Heart right ventricle (tissue), 16 donors: ENCODE measurements at places on chromosomes 11 and 22. TPM values are rescaled to one million over a fixed set of nuclear protein-coding genes. Genes with fewer than 3 reads are reported as not detected.
A peak's percentile ranks its signal among the peaks of the same experiment; 100 is the strongest.

GRCh38 chr11:132944569-132944944 lies 587.7 kb downstream of the OPCML start:
- no peak for DNase-seq

DNA sequence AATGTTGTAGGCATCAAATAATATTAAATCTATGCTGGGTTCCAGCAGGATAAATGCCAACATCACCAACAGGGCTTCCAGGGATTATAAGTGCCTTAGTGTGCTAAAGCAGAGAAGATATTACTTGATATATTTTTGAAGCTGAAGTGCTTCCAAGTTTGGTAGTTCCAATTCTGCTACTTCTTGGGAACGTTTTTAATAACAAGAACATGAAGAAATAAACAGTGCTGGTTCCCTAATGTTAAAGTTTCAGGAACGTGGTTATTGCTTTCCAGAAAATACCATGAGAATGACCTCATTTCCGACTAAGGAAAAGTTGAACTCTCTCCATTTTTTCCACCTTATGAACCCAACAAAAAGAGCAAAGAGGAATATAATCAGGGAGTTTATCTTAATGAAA lies 4.6 kb upstream of the RNF185 start:
- no peak for DNase-seq

GRCh38 chr22:49585461-49586243 lies 242.0 kb downstream of the BRD1 start:
- no peak for DNase-seq

DNA sequence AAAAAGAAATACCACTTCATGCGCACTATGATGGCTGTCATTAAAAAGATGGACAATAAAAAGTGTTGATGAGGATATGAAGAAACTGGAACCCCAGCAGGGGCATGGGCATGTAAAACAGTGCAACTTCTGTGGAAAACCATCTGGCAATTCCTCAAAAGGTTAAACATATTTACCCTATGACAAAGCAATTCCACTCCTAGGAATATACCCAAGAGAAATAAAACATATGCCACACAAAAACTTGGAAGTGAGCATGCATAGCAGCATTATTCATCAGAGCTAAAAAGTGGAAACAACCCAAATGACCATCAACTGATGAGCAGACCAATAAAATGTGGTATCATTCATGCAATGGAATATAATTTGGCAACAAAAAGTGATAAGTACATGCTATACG lies 50.1 kb downstream of the LRRC32 start:
- DNase-seq: no peak

DNA sequence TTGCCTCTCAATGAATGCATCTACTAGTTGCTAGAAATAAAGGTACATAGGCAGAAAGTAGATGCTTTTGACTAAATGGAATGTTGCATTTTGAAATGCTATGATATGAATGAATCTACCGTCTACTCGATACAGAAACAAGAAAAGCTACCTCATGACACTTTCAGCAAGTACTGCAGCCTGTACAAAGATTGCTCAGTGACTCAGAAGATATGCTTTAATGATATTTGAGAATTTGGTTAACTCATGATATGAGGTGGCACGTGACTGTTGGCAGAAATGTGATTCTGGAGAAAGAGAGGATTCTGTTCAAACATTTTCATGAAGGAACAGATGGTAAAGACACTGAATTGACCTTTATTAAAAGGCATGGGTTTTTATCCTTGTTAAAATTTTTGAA lies 76.0 kb downstream of the HSD17B12 start:
- DNase-seq: no peak

Gene CDKN1C
- polyA plus RNA-seq: 50.3 TPM

DNA sequence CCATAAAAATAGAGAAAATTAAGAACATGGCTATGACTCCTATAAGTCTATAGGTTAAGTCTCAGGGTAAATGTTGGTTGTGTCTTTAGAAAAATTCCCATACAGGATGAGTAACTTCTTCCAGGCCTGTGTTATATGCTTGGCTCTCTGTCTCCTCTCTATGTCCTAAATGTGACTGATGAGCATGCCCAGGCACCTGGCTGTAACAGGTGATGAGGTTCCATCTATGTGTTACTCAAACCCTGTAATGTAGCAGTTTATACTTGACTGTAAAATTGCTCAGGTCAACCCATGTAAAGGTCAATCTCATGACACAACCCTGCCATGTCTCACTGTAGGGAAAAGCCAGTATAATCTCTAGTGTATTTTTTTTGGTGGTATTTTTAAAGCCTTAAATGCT lies 69.5 kb downstream of the PARVA start:
- DNase-seq: no peak

GRCh38 chr22:44120314-44120704 lies 60.4 kb upstream of the PARVG start:
- no peak for DNase-seq

DNA sequence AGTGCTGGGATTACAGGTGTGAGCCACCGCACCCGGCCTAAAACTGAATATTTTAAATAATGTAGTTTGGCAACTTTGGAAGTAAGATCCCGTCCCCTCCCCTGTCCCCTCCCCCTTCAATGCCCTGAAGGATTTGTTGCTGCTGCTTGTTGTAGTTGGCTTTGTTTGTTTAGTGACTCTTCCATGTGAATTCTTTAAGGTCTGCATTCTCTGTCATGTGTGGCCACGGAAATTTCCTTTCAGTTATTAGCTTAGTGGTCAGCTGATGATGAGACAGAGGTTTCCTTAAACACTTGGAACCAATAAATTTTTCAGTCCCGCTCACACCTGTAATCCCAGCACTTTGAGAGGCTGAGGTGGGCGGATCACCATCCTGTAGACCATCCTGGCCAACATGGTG lies 109.9 kb downstream of the MPPED1 start:
- DNase-seq: no peak

GRCh38 chr11:112127056-112127455 lies 36.8 kb downstream of the IL18 start:
- DNase-seq: no peak

DNA sequence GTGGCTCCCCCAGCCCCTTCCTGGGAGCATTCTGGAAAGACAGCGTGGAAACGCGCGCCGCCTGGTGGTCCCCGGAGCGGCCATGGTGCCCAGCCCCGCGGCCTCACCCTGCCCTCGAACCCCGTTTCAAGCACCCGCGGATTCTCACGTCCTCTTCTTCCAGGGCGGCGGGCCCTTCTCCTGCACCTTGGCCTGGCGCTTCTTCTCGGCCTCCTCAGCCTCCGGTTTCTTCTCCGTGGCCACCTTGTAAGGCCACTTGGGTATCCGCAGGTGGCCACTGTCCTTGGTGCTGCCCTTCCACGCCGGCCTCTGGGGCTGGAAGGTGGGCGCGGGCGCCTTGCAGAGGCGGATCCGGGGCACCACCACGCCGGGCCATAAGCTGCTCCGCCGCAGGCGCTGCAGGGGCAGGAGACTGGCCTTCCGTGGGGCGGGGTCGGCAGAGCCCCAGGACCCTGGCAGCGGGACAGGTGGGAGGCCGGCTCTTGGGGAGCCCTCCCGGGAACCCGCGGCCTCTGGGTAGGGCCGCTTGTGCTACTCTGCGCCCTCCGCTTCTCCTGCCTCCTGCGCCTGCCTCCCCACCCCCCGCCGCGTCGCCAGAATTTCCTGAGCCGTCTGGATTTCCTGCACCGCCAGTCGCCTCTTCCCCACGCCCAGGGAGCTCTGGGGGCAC lies 83.4 kb downstream of the TRIM51G start:
- DNase-seq: no peak

Gene PKDREJ
- 0.01 TPM for polyA plus RNA-seq

DNA sequence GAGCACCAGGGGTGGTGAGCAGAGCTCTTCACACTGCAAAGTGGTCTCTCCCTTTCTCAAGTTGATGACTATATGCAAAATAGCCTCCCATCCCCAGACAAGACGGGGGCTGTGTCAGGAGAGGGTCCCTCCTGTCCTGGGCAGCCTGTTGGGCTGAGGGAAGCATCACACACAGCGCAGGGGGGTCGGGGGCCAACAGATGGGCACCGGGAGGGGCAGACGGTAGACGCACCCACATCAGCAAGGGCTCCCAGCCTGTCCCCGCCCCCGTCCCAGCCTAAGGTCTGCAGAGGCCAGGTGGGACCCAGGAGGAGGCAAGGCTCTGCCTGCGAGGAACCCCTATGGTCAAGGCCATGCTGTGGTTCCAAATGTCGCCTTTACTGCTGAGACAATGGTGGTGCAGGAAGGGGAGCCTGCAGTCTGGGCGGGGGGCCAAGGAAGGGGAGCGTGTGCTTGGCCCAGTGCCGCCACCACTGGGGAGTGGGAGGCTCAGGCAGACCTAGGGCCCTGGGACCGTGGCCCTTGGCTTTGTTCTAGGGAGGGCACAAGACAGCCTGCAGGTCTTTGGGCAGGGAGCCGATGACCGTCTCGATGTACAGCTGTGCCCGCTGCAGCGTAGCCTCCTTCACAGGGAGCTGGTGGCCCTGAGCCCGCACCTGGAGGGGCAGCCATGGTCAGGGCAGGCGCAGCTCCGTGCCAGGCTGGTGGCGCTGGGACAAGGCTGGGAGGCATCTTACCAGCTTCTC lies 4.3 kb upstream of the PLXNB2 start:
- no peak for DNase-seq

DNA sequence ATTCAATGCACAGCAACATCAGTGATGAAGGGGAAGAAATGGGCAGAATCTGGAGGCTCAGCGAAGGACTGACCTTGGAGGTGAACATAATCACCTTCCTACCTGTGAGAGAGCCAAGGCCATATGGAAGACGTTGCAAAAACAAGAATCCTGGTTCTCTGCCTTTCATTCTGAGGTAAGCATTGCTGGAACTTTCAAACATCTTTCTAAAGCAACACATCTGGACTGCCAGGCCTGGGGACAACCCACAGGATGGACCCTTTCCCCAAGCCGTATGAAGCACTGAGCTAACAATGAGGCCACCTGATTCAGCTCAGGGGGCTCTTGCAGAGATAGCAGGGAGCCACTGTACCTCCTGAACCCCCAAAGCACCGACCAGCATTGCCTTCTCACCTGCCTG lies 70.5 kb downstream of the ETS1 start:
- no peak for DNase-seq

DNA sequence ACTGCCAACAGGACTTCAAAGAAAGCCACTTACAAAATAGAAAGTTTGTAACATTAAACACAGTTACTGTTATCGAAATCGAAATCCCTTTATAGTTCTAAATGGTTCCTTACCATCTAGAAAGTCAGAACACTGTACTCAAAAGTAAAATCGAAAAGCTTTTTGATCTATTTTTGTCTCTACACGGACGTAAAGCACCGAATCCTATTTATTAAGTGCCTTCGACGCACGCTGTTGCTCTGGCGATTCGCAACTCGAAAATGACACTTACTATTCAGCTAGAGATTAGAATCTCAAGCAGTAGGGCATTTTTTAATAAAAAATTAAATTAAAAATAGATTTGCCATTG lies 78.3 kb downstream of the LARGE1 start:
- DNase-seq: no peak

Gene TEX12
- polyA plus RNA-seq: not detected

DNA sequence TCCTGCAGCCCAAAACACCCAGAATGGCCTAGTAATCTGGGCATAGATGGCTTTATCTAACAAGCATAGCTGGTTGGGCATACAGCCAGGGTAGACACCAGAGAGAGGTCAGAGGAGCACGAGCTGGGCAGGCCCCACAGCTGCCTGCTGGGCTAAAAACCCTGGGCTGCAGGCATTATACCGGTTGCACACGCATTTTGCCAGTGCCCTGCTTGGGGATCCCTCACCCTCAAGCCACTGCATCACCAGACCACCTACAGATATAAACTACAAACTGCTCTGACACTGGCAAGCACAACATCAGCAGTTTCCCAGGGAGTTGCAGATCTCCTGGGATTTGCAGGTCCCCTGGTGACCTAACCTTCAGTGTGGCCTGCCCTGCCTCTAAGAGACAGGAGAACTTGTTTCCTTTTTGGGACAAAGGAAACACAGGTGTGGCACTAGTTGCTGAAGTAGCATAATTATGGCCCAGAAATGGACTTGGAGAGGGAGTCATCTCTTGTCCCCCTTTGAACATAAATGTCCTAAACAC lies 79.1 kb upstream of the SC5D start:
- DNase-seq: no peak

Gene YWHAH
- 38.8 TPM for polyA plus RNA-seq

Gene TSSK2
- polyA plus RNA-seq: 0.37 TPM

Gene ART1
- not detected for polyA plus RNA-seq

DNA sequence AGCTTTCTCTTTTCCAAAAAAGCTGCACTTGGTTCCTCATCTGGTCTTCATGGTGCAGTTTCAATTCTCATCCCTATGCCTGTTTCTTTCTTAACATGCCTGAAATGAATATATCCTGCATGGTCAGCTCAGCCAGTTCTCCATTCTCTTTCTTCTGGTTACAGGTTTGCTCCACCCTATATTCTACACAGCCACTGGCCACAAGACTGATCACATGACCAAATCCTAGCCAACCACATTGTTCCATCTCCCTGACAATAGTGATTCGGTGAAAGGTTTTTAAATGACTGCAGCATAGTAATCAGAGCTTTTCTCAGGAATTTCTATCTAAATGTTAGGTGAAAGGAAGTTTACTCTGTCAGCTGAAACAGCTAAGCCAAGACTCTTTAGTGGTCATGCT lies 891.4 kb downstream of the METTL15 start:
- no peak for DNase-seq

GRCh38 chr11:87114093-87114492 lies 76.4 kb downstream of the TMEM135 start:
- DNase-seq: no peak

DNA sequence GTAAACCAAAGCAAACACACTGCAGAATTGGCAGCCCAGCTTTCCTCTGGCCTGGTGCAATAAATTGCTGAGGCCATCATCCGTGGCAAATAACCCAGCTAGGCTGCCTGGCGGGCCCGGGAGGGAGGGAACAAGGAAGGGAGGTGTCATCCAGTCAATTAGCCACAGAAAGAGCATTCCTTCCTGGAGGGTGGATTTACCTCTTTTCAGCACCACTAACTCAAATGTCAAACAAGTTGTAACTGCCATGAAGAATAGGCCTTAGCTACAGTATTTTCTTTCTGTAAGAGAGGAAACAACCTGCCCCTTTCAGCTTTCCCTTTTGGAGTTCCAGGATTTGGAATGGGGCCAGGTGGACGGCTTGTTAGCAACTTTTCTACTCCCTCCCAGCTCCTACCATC lies 163.8 kb upstream of the BDNF start:
- DNase-seq: no peak

GRCh38 chr11:2945031-2945756 lies 16.0 kb upstream of the PHLDA2 start:
- DNase-seq: peak; percentile 87

Gene TNNT3
- polyA plus RNA-seq: 48.5 TPM

Gene SYT7
- polyA plus RNA-seq: 17.1 TPM
